D721Med (cell line): ENCODE measurements at places on chromosomes 7 and 10.

GRCh38 chr10:8075282-8076260, 21.1 kb downstream of the GATA3 start:
- DNase-seq, result no peak

DNA sequence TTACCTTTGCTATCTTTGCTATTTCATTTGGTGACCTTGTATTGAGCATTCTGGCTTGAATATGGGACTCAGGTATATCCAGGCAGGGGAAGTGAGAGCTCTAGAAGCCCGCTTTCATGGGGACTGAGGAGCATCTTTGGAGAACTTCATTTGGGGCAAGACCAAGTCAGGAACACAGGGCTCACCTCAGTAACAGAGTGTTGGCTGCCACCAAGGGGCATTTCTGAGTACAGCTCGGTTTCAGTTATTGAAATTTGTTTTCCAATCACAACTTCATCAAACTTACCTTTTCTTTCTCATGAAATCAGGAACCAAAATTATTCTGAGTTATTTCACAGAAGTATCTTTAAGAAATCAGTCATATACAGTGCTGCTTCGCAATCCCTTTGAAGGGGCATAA, 337.2 kb downstream of the C7orf25 start:
- no peak for DNase-seq

DNA sequence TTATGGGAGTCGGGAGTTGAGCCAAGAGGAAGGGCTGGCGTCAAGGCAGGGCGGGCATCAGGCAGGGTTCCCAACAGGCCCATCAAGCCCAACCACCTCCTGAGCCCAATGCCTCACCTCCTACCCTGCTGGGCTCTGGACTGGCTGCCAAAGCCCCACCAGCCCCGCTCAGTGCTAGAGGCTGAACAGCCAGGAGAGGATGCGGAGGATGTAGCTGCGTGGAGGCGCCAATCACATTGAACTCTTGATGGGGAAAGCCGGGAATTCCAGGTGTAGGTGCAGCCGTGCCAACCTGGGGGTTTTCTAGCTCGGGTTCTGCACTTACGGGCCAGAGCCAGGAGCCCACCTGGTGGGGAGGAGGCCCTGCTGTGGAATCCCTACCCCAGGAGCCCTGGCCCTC, 12.9 kb downstream of the ATP5MF start:
- DNase-seq, result no peak

GRCh38 chr10:75506930-75507329, 75.5 kb downstream of the LRMDA start:
- no peak for DNase-seq

DNA sequence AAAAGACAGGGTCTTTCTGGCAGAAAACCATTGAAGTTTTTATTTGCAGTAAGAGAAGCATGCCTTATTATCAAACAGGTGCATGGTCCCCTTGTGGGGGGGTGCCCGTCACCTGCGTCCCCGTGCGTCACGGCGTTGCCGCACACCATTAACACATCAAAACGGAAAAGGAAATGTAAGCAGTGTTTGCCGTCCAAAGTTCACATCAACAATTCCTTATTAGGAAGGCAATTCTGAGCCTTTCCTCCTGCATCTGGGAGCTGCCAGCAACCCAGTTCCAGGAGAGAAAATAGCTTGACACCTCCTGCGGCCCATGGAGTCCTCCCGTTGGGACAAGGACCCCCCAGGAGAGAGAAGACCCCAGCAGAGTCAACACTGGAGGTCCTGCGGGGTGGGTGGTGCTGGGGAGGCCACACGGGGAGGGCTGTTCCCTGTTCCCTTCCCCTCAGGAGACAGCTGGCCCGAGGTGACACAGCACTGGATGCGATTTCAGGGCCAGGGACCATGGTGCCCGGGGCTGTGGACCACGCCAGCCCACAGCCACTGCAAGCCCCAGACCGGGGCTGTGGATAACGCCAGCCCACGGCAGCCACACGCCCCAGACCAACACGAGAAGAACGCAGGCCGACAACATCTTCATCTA, 39.5 kb downstream of the DIP2C start:
- DNase-seq, result no peak

DNA sequence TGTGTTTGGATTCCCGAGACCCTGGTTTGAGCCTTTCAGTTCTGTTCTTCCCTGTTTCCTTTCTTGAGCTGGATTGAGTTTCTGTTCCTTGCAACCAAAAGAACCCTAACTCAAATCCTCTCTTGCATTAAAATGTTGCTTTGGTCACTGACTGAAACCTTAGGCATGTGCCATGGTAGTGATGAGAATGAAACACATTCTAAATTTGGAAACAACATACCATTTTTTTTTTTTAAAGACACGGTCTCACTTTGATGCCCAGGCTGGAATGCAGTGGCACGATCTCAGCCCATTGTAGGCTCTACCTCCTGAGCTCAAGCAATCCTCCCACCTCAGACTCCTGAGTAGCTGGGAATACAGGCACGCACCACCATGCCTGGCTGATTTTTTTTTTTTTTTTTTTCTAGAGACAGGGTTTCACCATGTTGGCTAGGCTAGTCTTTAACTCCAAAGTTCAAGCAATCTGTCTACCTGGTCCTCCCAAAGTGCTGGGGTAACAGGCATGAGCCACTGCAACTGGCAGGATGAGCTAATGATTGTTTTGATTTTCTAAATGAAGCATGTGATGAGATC, 8.4 kb downstream of the THAP5 start:
- no peak for DNase-seq

DNA sequence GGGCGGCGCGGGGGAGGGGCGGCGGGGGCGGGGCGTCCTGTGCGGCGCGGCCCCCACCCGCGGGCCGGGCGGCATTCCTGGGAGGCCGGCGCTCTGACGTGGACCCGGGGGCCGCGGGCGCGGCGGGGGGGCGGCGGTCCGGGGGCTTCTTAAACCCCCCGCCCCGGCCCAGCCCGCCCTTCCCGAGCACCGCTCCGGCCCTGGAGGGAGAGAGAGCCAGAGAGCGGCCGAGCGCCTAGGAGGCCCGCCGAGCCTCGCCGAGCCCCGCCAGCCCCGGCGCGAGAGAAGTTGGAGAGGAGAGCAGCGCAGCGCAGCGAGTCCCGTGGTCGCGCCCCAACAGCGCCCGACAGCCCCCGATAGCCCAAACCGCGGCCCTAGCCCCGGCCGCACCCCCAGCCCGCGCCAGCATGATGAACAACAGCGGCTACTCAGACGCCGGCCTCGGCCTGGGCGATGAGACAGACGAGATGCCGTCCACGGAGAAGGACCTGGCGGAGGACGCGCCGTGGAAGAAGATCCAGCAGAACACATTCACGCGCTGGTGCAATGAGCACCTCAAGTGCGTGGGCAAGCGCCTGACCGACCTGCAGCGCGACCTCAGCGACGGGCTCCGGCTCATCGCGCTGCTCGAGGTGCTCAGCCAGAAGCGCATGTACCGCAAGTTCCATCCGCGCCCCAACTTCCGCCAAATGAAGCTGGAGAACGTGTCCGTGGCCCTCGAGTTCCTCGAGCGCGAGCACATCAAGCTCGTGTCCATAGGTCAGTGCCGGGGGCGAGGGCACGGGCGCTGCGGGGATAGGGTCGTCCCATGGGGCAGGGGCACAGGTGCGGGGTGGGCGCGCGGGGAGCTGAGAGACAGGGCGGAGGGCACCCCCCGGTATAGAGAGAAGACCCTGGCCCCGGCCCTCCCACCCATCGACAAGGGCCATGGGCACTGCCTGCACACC, at the start of gene FLNC:
Gene FLNC, plus strand, starts transcription at position 176 of the 947 bp plus-strand sequence. Its CDS starts 232 bp downstream, at position 408.
- no peak for DNase-seq

DNA sequence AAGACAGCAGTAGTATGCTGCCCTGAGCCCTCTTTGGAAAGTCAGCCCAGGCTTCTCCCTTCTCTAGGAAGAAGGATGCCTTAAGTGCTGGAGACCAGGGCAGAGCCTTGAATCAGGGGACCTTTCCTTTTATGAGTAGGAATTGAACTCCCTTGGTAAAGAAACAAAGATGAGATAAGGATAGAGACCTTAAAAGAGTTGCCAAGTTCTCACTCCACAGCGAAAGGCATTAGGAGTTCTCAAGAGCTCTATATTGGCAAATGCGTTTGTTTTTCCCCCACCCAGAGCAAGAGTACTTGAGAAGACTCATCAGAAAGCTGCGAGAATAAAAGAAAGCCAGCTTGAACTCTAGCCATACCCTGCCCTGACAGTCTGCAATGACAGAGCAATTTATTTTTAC, 72.9 kb upstream of the OGDHL start:
- DNase-seq, result no peak

GRCh38 chr7:103141753-103142404, 7.0 kb downstream of the NAPEPLD start:
- DNase-seq, result no peak

DNA sequence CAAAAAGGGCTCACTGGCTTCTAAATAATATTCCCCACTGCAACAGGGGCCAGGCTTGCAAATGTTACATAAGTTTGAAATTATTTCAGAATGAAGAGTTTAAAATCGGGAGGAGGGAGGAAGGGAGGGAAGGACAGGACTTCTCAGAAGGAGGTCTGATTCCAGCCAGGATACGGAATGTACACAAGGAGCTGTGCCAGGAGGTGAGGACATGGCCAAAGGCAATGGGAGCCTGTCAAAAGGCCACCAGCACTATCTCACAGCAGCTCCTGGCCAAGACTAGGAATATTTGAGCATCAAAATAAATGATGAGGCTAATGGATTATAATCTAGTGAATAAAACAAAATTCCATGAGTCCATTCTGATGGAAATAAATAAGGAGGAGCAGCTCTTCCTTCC, 18.6 kb upstream of the DRGX start:
- DNase-seq, result no peak

DNA sequence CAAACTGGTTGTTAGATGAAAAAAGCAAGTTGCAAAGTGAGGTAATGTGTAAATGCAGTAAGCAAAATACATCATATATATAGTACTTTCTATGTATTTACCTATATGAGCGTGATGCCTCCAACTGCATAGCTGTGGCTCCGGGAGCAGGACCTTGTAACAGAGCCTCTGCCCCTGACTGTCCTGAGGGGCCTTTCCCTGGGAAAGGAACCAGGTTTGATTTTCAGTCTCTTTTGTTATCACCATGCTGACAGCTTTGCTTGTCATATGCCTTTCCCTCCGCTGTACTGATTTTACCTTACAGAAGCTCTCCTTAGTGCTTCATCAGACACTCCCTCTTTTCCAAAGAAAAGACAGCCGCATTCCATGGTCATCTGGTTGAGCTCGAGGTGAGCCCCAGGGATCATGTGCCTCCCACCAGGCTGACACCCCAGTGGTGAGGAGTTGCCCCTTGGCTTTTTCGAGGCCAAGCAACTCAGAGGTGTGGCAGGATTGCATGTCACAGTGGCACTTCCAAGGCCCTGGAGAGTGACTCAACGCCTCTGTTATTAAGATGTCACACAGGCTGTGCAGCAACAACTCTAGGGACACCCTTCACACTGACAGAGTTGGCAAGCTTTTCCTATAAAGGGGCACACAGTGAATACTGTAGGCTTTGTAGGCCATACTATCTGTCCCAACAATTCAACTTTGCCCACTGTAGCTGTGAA, 78.9 kb downstream of the ALOX5 start:
- DNase-seq, result no peak

- no peak for DNase-seq
Measured at GRCh38 chr7:105791926-105792325, 84.5 kb downstream of the ATXN7L1 start.

GRCh38 chr10:77506517-77507200, 130.9 kb downstream of the KCNMA1 start:
- DNase-seq, result no peak

DNA sequence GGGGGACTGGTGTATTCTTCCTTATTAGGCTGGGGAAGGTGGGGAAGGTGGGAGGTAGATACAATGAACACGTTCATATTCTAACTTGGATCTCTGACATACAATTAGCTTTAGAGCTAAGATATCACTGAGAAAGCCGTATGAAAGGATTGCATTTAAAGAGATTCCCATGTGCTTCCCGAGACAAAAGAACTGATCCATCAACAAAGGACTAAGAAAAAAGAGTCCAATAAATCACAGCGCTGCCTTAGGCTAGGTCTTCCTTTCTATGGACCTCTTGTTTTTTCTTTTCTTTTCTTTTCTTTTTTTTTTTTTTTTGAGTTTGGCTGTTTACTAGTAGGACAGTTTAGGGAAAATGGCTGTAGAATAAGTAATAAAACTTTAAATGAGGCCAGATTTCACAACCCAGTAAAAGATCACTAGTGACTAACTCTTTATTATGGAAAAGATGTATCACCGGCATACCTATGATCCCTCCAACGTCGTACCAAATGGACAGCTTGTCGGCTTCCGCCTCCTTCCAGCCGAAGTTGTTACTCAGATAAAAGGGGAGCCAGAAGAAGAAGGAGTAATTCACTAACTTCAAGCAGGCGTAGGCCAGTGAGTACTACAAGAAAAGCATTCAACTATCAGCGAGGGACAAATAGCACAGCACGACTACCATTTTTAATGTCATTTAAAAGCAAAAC, 50.0 kb downstream of the SLC37A3 start:
- DNase-seq, result no peak

- DNase-seq, result no peak
Measured at GRCh38 chr7:105355701-105356100, 33.0 kb downstream of the SRPK2 start.

GRCh38 chr7:2529161-2530070, 9.8 kb downstream of the LFNG start:
- DNase-seq, result no peak

DNA sequence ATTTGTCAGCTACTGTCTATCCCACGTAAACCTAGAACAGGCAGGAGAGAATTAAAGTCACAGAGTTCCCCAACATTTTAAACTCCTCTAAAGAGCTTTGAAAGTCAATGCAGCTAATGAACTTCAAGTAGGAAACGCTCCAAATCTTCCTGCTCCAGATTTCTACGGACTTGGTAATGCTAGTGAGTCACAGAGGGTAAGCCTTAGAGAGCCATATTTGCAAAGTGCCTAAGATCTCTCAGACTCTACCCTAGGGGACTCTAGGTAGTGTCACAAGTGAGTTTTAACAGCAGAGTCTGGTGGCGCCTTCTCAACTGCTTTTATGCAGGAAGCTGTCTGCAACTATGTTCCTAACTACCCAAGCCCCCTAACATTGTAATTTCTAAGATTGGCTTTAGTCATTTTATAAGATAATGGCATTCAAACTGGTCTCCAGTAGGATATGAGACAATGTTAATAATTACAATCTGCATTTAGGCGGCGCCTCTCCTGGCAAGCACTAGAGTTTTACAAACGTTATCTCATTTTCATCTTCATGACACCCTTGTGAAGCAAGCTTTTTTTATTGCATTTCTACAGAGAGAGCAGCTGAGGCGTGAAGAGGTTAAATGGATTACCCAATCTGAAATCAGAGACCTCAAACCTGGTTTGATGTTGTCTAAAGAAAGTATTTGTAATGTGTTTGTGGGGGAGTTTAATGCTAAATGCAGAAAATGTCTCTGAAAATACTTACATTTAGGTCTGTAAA, 22.0 kb upstream of the FZD1 start:
- no peak for DNase-seq
